HAP-1 (cell line): ENCODE measurements at places on chromosomes 12 and 14.

GRCh38 chr14:96143906-96144305, 60.7 kb upstream of the BDKRB2 start:
- no peak for DNase-seq

DNA sequence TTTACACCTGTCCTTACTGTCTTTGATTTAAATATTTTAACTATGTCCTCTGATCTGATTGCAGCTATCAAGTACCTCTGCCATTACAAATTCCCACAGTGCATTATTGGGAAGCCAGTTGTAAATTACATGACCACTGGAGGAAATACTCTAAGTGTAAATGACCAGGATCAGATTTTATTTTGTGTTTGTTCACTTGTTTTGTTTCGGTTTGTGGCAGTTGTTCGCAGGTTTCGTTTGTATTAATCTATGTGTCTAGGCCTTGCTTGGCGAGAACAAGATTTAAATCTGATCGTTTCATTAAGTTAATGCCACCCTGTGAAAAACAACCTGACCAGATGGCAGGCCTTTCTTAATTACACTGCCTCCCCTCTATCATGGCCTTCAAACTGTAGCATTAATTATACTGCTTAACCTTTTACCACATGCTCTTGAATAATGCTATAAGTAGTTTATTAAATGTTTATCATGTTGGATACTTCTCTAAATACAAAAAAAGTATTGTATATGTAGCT, 990.1 kb downstream of the TMTC2 start:
- no peak for DNase-seq

DNA sequence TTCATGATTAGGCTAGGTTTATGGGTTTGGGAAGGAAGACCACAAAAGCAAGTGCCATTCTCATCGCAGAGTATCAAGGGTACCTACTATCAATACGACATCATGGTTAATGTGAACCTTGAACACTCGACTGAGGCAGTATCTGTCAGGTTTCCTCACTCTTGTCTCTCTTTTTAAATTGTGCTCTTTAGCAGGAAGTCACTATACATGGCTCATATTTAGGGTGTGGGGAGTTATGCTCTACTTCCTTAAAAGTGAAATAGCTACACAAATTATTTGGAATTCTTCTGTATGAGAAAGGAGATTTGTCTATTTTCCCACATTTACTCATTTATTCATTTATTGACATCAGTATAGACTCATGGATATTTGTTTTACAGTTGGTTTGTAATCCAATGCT, 5.9 kb upstream of the CLEC4E start:
- DNase-seq, result no peak

DNA sequence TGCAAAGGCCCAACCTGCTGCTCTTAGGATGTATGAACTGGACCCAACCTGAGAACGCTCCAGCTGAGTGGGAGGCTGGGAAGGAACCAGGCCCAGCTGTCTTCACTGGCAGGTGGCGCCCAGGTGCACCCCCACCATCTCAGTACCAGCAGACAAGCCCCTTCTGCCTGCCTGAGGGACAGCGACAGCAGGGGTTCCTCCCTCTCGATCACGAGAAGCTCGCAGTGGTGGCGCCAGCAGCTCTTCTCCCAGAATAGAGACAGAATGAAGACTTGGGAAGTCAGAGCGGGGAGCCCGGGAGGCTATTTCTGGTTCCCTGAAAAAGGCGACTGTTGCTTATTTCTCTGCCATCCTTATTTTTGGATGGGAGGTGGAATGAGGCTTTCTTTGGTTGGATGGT, 46.5 kb downstream of the CHGA start:
- DNase-seq, result no peak

DNA sequence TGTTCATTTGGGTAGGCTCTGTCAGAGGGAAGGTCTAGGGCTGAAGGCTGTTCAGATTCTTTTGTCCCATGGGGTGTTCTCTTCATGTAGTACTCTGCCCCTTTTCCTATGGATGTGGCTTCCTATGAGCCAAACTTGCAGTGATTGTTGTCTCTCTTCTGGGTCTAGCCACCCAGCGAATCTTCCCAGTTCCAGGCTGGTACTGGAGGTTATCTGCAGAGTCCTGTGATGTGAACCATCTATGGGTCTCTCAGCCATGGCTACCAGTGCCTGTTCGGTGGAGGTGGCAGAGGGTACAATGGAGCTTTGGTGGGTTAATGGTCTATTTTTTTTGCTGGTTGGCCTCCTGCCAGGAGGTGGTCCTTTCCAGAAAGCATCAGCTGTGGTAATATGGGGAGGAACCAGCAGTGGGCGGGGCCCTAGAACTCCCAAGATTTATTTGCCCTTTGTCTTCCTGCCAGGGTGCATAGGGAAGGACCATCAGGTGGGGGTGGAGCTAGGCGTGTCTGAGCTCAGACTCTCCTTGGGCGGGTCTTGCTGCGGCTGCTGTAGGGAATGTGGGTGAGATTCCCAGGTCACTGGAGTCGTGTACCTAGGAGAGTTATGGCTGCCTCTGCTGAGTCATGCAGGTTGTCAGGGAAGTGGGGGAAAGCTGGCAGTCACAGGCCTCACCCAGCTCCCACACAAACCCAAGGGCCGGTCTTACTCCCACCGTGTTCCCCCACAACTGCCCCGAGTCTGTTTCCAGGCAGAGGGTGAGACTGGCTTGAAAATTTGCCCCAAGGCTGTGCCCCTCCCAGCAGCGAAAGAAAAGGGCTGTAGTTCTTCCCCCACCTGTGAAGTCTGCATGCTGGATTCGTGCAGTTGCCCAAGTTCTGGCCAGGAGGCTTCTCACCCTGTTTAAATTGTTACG, 17.5 kb downstream of the MTRFR start:
- peak; percentile 94 for DNase-seq
